Activated T-helper 1 cell treated with anti-CD3 and anti-CD28 coated beads, Interleukin-12 subunit alpha, Interleukin-12 subunit beta, Interleukin-2, Interleukin-4 antibody, amounts not matched to agents 30 ng/mL and 10 ng/mL and 1 ng/mL, durations not matched to agents 14 hours and 24 hours and 36 hours (primary cell): ENCODE measurements at places on chromosomes 2 and 18. TPM values are rescaled to one million over a fixed set of nuclear protein-coding genes. Genes with fewer than 3 reads are reported as not detected.

DNA sequence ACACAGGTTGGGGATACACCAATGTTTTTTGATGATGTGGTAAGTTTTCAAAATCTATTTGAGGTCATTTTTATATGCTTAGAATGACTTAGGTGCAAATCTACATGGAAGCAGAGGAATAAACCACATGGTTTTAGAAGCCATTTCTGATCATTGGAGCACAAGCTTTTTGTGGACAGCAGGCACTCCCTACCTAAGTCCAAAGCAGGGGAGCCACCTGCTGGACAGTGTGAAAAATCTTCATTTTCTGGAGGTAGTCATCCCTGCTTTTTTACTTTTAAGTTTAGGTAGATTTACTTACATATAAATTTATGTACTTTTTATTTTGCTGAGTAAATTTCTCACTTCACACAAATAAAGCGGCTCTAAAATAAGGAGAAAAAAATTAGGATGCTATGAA is 323.2 kb downstream of the PLCL1 start:
- DNase-seq: peak; percentile 3
- H3K27me3 ChIP-seq: peaks cover 5% of the 10 kb centered on the region
- H3K27ac ChIP-seq: no peak overlapping the region
- H3K4me1 ChIP-seq: no peaks in the 10 kb centered on the region
- H3K4me3 ChIP-seq: no peak overlapping the region

- DNase-seq: no peak
- H3K27ac ChIP-seq: peak overlapping the region; percentile 96
- H3K4me1 ChIP-seq: peaks cover 54% of the 10 kb centered on the region
- H3K36me3 ChIP-seq: peaks cover 50% of the 10 kb centered on the region
These were observed 15.8 kb downstream of the PTPN18 start for GRCh38 chr2:130371723-130372054.

GRCh38 chr2:129181963-129182362 is 797.5 kb upstream of the RAB6C start:
- DNase-seq: no peak
- H3K4me3 ChIP-seq: no peak overlapping the region
- H3K36me3 ChIP-seq: no peaks in the 10 kb centered on the region
- H3K27me3 ChIP-seq: no peaks in the 10 kb centered on the region

DNA sequence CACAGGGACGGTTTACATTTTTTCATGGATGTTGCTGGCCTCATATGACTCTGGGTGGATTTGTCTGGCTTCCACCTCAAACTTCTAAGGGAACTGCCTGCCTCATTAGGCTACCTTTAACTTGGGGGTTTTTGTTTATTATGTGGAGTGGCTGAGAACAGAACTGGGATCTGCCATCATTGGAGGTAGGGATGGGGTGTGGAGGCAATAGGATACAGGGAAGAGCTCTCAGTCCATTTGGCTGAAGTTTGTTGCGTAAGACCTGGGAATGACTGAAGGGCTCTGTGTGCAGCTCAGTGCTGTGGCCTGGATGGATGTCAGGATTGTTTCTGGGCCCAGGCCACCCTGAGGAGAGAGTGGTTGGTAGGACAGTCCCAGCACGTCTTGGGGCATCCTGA is 31.2 kb downstream of the ASB1 start:
- H3K36me3 ChIP-seq: no peaks in the 10 kb centered on the region
- H3K27me3 ChIP-seq: peaks cover 15% of the 10 kb centered on the region
- no peak overlapping the region for H3K4me3 ChIP-seq
- H3K4me1 ChIP-seq: no peaks in the 10 kb centered on the region

DNA sequence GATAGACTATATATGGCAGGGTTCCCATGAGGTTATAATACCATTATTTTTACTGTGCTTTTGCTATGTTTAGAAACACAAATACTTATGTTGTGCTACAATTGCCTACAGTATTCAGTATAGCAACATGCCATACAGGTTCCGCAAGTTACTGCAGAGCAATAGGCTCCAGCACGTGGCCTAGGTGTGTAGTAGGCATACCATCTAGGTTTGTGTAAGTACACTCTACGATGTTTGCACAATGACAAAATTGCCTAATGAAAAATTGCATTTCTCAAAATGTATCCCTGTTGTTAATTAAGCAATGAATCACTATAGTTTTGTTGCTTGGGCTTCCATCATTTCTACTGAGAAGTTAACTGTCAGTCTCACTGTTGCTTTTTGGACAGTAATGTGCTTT is 9.8 kb downstream of the CD302 start:
- peaks cover 2% of the 10 kb centered on the region for H3K36me3 ChIP-seq
- DNase-seq: no peak
- no peaks in the 10 kb centered on the region for H3K27me3 ChIP-seq
- no peak overlapping the region for H3K4me3 ChIP-seq
- H3K4me1 ChIP-seq: peaks cover 9% of the 10 kb centered on the region

- no peak for DNase-seq
- H3K4me1 ChIP-seq: no peaks in the 10 kb centered on the region
- peaks cover 7% of the 10 kb centered on the region for H3K27me3 ChIP-seq
- H3K27ac ChIP-seq: no peak overlapping the region
These were observed 35.6 kb downstream of the OSBPL6 start for GRCh38 chr2:178229927-178230326.

- H3K4me3 ChIP-seq: no peak overlapping the region
- H3K27ac ChIP-seq: no peak overlapping the region
- H3K27me3 ChIP-seq: no peaks in the 10 kb centered on the region
- H3K36me3 ChIP-seq: no peaks in the 10 kb centered on the region
- no peak for DNase-seq
These were observed 1004.4 kb upstream of the CDH2 start for GRCh38 chr18:29181151-29181901.

DNA sequence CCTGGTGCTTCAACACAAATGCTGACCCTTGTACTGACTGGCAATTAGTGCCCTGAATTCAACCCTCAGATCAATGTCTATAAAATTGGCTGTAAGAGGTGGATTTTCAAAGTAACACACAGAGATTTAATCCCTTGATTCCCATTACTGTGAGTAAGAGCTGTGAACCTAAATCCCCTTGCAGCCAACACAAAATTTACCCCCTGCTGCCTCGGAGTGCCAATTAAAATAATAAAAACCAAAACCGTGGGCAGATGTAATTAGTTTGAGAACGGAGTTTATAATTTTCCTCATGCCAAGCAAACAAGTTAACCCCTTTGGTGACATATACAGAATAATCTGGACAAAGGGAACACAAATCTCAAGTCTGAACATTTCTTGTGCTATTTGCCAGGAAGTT is 55.8 kb upstream of the REV1 start:
- no peak for DNase-seq
- H3K4me1 ChIP-seq: no peaks in the 10 kb centered on the region
- no peak overlapping the region for H3K4me3 ChIP-seq

DNA sequence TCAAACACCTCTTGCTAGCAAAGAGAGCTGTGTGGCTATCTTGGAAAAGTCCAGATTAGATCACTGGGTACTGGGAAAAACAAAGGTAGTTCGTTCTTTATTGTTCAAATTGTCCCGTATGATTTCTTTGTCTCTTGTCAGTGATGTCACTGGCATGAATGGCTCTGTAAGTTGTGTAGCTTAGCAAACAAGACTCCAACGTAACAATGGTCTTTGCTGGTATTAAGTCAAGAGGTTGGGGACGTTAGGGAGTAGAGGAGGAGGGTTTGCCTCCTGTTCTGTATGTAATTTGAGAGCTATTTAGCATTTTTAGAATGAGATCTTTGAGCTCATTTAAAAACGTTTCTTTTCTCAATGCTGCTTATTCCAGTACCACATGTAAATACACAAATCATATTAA is 216.5 kb upstream of the SP5 start:
- H3K36me3 ChIP-seq: no peaks in the 10 kb centered on the region
- H3K27me3 ChIP-seq: peaks cover 24% of the 10 kb centered on the region
- H3K4me3 ChIP-seq: no peak overlapping the region

DNA sequence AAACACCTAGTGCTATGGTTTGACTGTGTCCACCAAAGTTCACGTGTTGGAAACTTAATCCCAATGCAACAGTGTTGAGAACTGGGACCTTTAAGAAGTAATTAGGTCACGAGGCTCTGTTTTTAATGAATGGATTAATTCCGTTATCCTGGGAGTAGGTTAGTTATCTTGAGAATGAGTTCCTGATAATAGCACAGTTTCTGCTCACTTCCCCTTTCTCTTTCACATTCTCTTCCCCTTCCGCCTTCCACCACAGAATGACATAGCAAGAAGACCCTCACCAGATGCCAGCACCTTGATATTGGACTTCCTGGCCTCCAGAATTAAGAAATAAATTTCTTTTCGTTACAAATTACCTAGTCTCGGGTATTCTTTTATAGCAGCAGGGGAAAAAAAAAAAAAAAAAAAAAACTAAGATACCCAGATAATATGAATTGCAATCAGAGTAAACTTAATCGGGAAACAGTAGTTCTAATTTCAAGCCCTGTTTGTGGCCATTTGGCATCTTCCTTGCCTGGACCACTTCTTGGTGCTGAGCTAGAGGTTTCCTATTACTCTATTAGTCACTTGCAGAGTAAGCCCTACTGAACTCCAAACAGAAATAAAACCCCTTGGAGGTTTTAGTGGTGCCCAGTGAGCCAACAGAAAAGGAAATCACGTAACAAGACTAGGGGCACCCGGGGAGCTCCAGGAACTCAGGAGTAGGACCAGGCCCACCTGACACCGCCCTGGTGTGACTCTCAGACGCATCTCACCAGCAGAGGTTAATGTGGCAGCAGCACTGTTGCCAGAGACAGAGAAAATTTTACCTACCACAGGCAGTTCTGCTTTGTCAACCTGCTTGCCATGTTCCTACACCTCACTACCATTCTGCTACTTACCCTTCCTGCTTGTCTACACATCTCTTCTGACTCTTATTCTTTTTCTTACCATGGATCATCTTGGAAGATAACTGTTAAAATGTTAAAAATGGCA is 147.6 kb upstream of the CAB39 start:
- no peak for DNase-seq
- peaks cover 4% of the 10 kb centered on the region for H3K27me3 ChIP-seq
- no peak overlapping the region for H3K4me3 ChIP-seq
- H3K36me3 ChIP-seq: peaks cover under 1% of the 10 kb centered on the region
- peaks cover 20% of the 10 kb centered on the region for H3K4me1 ChIP-seq

GRCh38 chr2:70029814-70030409 is 57.4 kb upstream of the PCBP1 start:
- no peaks in the 10 kb centered on the region for H3K27me3 ChIP-seq
- no peak for DNase-seq
- peaks cover 14% of the 10 kb centered on the region for H3K36me3 ChIP-seq
- peak overlapping the region; percentile 41 for H3K27ac ChIP-seq
- no peak overlapping the region for H3K4me3 ChIP-seq
- H3K4me1 ChIP-seq: peaks cover 28% of the 10 kb centered on the region

- H3K36me3 ChIP-seq: peaks cover 41% of the 10 kb centered on the region
- peak overlapping the region; percentile 92 for H3K4me3 ChIP-seq
- H3K27me3 ChIP-seq: no peaks in the 10 kb centered on the region
- peaks cover 66% of the 10 kb centered on the region for H3K4me1 ChIP-seq
- DNase-seq: no peak
These were observed 2.1 kb downstream of the RHBDD1 start for GRCh38 chr2:226837787-226838603.

DNA sequence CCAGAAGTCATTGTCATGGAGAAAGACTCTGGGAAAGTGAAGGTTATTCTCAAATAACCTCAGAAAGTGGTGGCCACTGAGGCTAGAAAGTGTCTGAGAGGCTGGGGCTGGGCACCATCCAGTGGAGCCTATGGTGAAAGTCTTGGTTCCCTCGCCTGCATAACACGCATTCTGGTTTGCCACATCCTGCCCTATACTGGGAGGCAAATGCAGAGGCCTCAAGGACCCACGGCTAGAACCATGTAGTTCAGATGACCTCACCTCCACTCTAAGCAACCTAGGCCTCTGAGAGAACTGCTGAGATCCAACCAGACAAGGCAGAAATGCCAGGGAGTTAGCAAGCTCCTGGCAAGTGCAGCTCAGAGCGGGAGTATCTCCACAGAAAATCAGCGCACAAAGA is 5.1 kb downstream of the ITGB6 start:
- no peaks in the 10 kb centered on the region for H3K4me1 ChIP-seq
- no peak overlapping the region for H3K4me3 ChIP-seq
- no peak overlapping the region for H3K27ac ChIP-seq
- no peak for DNase-seq

The SNED1 gene
- total RNA-seq: 1.6 and 2.5 TPM in 2 replicates

The COL3A1 gene
- 0.13 TPM in 1 of 2 replicates, not detected in the other for total RNA-seq

The RND3 gene
- total RNA-seq: not detected in 2 replicates

The REEP1 gene
- 0.26 and 0.81 TPM in 2 replicates for total RNA-seq

The GALNT14 gene
- total RNA-seq: 0.21 and 0.27 TPM in 2 replicates

The GKN1 gene
- total RNA-seq: not detected in 2 replicates

The PER2 gene
- 19.0 and 21.2 TPM in 2 replicates for total RNA-seq

The TNS1 gene
- 0.41 and 1.1 TPM in 2 replicates for total RNA-seq

The KRTCAP3 gene
- 3.5 and 5.7 TPM in 2 replicates for total RNA-seq

The PLCL1 gene
- 0.62 and 0.78 TPM in 2 replicates for total RNA-seq
